ENCODE measurements at places on chromosomes 13 and 19.
A peak's percentile ranks its signal among the peaks of the same experiment; 100 is the strongest.

GRCh38 chr19:50475101-50475568, 1.2 kb upstream of the EMC10 start:
- DNase-seq, result no peak

GRCh38 chr13:52879950-52880741, 31.7 kb upstream of the PCDH8 start:
- no peak for DNase-seq

DNA sequence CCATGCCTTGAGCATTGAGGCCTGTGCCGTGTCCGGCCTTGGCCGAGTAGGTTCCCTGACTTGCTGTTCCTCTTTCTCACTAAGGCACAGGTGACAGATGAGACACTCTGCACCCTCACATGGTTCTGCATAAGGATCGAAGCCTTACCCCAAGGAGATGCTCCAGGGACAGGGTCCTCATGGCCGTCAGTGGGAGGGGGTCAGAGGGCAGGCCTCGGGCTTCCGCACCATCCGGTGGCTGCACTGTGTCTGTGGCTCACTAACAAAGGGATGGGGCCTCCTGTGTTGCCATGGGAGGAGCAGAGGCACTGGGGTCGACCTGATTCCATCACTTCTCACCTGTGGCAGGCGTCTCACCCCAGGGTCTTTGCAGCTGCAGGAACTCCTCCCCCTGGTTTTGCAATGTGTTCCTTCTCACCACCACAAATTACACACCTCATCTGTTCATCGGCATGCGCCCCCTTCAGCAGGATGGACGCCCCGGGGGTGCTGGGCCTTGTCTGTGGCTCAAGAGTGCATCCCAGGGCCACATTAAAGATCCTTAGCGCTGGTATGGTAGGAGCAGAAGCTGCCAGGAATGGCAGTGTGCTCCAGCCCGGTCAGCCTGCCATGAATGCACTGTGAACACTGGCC, 113.3 kb upstream of the SOX1 start:
- no peak for DNase-seq

GRCh38 chr13:85230691-85231093, 568.5 kb downstream of the SLITRK6 start:
- no peak for DNase-seq

- DNase-seq, result no peak
Observed at GRCh38 chr19:47615714-47616113, 6.8 kb downstream of the BICRA start.

DNA sequence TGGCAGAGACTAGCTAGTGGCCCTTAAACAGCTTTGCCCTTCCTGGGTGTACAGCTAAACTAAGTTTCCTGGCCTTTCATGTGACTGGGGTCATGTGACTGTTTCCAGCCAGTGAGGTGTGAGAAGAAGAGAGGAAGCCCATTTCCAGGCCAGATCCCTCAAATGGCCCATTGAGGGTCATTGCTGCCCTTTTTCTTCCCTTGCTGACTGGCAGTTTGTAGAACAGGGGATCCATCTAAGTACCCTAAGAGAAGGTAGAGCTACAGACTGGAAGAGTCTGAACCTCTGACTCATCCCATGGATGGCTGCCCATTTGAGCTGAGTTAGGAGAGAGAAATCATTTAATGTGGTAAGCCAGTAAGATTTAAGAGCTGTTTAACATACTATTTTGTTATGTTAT, 2.8 kb downstream of the SWSAP1 start:
- DNase-seq, result peak; percentile 14

GRCh38 chr13:59279028-59279427, 884.7 kb downstream of the DIAPH3 start:
- DNase-seq, result no peak

DNA sequence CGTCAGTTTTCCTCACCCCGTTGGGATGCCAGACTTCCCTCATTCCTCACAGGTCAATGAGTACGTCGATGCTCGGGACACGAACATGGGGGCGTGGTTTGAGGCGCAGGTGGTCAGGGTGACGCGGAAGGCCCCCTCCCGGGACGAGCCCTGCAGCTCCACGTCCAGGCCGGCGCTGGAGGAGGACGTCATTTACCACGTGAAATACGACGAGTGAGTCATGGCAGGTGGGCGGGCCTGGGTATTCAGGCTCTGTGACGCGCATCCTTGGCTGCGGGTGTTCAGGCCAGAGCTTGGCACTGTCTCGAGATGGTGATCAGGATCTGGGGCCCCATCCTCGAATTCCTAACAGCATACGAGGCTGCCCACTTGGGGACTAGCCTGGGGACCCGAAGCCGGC, 21.4 kb downstream of the UHRF1 start:
- no peak for DNase-seq

DNA sequence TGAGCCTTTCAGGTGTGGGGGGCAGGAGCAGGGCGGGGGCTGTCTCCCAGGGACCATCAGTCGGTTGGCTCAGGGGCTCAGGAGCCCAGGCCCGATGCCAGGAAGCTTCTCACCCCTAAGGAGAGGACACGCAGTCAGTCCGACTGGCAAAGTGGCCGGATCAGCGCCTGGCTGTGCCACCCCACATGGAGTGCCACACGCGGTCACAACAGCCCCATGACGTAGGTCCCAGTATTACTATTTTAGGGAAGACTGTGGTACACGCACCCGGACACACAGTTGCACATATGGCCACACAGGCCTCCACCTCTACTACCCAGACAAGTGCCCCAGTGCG, 29.3 kb upstream of the GRTP1 start:
- no peak for DNase-seq

GRCh38 chr13:44904967-44905366, 84.3 kb downstream of the NUFIP1 start:
- no peak for DNase-seq

- no peak for DNase-seq
Observed at GRCh38 chr19:3153286-3154230, 17.7 kb downstream of the GNA15 start.

GRCh38 chr19:33089010-33089409, 8.0 kb downstream of the GPATCH1 start:
- no peak for DNase-seq

GRCh38 chr13:106562301-106562700, 5.6 kb downstream of the ARGLU1 start:
- no peak for DNase-seq

- no peak for DNase-seq
Observed at GRCh38 chr13:30194906-30195305, 112.4 kb downstream of the KATNAL1 start.

DNA sequence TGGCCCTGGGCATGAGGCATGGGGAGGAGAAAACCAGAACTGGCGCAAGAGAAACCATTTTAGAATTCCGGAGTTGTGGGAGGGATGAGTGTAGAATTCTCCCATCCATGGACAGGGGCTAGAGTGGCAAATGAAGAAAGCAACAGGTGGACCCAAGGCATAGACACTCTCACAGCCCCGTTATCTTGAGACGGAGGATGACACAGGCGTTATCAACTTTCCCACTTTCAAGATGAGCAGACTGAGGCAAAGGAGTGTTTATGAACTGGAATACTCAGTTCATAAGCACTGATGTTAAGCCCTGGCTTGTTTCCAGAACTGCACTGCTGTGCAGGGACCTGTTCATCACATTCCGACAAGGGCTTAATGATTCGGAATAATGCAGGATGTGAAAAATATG, 1.1 kb upstream of the GTF3A start:
- no peak for DNase-seq

- no peak for DNase-seq
Observed at GRCh38 chr19:41435936-41436673, 3.6 kb downstream of the DMAC2 start.

GRCh38 chr19:51739466-51740213, 12.0 kb downstream of the FPR1 start:
- DNase-seq, result no peak

DNA sequence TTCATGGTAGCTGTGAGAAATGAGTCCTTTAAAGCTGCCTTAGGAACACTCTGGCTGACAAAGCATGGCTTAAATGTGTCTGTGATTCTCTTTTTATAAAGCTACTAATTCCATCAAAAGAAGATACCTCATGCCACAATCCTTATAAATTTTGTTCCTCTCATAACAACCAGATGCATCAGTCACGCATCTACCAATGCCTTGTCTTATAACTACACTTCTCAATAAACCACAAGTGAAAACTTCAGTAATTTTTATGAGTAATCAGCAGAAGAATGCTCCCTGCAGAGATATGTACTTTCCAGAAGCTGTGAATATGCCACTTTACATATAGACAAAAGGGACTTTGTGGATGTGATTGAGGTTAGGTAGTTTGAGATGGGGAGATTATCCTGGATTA, 147.8 kb downstream of the SUCLA2 start:
- DNase-seq, result no peak

DNA sequence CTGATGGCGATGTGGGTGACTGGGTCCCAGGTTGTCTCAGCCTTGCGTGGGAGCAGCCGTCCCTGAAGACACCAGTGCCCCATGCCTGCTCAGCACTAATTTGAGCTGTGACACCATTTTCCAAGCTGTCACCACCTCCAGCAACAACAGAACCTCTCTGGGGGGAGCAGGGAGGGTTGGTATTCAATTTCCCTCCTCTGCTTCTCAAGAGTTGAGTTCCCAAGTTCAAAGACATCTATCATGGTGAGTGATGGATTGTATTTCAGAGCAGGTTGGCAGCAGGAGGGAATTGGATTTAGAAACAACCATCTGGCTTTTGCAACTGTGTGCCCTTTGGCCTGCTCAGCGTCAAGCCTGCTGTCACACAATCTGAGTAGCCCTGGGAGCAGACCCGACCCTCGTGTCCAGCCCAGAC, 46.9 kb upstream of the UQCRFS1 start:
- no peak for DNase-seq

- no peak for DNase-seq
Observed at GRCh38 chr13:39538816-39539790, 63.9 kb downstream of the LHFPL6 start.

GRCh38 chr13:98556968-98557631, 19.8 kb downstream of the STK24 start:
- peak; percentile 70 for DNase-seq

GRCh38 chr13:20717581-20718542, 14.4 kb downstream of the IL17D start:
- no peak for DNase-seq

- no peak for DNase-seq
Observed at GRCh38 chr19:3397266-3398022, 31.1 kb downstream of the NFIC start.

- no peak for DNase-seq
Observed at GRCh38 chr19:16795731-16796130, 33.5 kb upstream of the SIN3B start.

- DNase-seq, result peak; percentile 34
Observed at GRCh38 chr19:39765091-39766076, 13.3 kb upstream of the LEUTX start.

DNA sequence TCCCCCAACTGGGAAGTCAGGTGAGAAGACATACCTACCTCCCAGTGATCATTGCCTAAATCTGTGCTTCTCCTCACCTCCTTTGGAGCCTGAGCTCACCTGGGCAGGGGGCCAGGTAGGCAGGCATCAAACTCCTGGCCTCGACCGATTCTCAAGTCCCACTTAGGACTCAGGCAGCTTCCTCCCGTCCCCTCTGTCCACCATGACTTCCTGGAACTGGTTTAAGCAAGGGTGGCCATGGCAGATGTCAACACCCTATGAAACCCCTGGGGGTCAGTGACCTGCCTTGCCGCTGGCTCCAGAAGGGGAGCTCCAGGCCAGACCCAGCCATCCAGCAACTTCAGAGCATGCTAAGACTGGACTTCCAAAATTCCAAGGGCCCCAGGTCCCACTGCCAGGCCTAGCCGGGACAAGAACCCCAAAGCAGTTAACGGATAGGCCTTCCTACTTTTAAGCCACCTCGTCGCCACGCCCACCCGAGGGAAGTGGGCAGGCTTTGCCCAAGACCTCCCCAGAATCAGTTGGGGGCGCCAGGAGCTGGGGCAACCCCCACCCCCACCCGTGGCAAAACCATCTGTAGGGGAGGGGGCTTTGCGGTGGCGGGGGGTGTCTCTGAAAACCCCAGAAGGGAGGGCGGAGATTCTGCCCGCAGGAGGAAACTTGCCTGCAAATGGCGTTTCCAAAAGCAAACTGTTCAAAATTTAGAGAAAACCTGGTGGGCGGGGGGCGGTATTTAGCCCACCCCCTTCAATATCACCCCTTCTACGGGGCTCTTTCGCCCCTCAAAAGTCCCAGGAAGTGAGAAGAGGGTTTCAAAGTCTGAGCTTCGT, 657 bp downstream of the PLIN3 start:
- peak; percentile 30 for DNase-seq

DNA sequence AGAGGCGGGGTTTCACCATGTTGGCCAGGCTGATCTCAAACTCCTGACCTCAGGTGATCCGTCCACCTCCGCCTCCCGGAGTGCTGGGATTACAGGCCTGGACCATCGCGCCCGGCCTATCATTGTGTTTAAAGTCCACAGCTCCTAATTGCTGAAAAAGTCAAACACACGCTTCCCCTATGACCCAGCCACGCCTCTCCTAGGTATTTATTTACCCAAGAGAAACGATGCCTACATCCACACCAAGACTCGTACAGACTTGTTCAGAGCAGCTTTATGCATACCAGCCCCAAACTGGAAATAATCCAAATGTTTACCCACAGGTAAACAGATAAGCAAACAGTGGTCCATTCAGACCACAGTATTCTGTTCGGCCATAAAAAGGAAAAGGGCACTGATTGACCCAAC, 15.1 kb downstream of the ZNRF4 start:
- DNase-seq, result no peak

DNA sequence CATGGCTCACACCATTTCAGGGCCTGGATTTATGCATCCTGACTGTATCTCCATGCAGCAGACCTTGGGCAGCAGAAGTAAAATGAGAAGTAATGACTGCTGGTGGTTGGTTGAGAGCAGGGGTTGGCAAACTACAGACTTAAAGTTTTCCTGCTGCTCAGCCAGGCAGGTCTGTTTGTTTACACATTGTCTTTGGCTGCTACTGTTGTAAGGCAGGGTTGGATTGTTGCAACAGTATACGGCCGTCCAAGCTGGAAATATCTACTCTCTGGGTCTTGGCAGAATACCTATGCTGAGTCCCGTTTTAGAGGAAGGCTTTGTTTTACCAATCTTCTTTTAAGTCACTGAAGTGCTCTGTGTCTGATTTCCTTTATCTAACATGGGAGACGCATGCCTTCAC, 13.5 kb downstream of the SNRNP70 start:
- DNase-seq, result no peak

GRCh38 chr19:31591258-31591657, 242.0 kb upstream of the TSHZ3 start:
- no peak for DNase-seq

GRCh38 chr13:26964278-26965250, 204.0 kb upstream of the GPR12 start:
- DNase-seq, result no peak
